AG20443 (cell line): ENCODE measurements at places on chromosomes 5 and 9.

- DNase-seq = peak; percentile 45
Observed at GRCh38 chr5:72468024-72468423, 39.2 kb downstream of the ZNF366 start.

DNA sequence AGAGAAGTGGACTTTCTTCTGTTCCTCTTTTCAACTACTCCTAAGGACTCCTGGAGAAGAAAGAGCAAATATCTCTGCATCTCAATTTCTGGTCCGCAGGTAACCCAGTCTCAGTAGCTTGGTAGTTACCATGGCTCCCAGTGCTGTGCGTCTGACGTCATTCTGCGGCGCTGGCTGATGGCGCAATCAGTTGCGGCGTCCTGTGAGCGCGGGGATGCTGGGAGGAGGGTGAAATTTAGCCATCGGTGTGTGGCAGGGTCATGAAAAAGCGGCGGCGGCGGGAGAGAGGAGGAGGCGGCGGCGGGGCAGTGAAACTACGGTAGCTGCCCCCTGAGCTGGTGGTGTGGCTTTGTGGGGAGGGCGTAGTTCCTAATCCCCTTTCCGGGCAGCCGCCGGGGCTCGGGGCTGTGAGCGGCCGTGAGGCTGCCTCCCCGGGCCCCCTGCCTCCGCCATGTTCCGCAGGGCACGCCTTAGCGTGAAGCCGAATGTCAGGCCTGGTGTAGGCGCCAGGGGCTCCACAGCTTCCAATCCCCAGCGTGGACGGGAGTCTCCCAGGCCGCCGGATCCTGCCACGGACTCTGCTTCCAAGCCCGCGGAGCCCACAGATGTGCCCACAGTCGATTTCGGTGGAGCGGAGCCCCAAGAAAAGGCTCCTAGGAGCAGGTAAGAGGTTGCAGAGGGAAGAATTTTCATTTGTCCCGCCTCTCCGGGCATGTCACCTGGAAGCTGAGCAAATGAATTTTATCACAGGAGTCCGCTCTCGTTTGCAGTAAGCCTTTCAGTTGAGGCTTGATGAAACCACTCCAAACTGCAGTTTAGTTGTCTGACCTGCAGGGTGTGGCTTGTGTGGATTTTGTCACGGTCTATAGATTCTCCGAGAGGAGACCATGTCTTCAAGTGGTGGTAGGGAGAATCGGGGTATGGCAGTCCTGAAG, at the start of gene BDP1:
TSS of gene BDP1 (plus strand) at position 225 of the 935 bp plus-strand sequence. CDS start at position 452, 227 bp downstream.
- peak; percentile 95 for DNase-seq

GRCh38 chr9:2755285-2755684, 38.0 kb downstream of the KCNV2 start:
- DNase-seq = no peak

DNA sequence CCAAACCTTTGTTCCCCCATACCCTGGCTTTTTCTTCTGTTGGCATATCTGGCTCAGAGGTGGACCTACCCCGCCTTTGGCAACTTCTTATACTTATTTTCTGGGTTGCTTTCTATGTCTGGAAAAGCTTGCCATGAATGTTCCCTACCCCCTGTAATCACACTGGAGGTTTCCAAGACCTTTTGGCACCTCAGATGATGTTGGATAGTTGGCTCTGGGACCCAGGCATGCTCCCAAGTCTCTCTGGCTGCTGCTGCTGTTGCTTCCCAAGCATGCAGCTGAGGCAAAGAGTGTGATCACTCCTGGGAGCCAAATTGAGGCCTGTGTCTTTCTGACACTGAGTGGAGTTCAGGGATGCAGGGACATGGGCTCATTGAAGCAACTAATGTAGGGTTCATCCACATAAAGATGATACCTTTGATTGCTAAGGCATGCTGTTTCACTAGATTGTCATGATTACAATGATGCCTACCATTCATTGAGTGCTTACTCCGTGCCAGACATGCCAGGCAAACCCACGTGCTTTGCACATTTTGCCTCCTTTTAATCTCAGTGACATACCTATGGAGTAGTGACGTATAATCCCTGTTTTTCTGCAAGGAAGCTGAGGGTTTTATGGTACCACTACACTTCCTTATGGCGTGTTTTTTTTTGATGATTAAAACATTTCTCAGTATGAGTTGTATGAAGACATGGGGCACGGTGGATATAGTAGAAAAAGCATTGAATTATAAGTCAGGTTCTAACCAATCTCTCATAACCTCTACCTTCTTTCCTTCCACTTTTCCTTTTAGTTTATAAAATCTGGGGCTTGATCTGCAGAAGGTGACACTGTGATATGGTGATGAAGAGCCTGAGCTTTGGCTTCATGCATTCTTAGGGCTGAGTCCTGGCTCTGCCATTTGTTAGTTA, 73.1 kb downstream of the ARHGAP26 start:
- DNase-seq = no peak

DNA sequence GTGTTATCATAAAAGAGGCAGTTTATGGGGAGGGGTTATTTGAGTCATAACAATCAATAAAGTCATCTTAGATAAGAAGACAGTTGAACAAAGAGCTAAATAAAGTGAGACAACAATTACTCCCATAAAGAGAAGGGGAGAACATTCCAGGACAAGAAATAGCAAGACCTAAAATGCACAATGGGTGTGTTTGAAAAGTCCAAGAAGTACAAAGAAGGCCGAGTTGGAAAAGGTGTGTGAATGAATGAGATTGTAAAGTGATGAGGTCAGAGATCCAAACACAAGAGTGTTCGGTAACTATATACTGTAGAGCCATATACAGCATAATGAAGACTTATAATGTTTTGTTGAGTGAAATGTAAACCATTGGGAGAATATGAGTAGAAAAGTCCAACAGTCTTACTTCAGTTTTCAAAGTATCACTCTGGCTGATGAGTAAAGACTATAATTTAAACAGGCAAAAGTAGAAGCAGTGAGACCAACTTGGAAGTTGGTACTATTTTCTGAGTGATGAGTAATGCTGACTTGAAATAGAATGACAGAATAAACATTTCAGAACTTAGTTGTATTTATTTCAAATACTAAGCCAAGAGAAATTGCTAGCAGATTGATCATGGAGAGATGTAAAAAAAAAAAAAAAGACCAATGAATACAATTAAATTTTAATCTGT, 868.7 kb upstream of the CDH9 start:
- no peak for DNase-seq

GRCh38 chr5:86866036-86866435, 248.3 kb downstream of the COX7C start:
- no peak for DNase-seq

DNA sequence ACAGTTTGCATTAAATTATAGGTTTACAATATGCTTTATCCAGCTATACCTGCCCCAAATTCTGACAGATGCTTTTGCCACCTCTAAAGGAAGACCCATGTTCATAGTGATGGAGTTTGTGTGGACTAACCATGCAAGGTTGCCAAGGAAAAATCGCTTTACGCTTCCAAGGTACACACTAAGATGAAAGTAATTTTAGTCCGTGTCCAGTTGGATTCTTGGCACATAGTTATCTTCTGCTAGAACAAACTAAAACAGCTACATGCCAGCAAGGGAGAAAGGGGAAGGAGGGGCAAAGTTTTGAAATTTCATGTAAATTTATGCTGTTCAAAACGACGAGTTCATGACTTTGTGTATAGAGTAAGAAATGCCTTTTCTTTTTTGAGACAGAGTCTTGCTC, 41.0 kb downstream of the FXN start:
- DNase-seq = no peak

DNA sequence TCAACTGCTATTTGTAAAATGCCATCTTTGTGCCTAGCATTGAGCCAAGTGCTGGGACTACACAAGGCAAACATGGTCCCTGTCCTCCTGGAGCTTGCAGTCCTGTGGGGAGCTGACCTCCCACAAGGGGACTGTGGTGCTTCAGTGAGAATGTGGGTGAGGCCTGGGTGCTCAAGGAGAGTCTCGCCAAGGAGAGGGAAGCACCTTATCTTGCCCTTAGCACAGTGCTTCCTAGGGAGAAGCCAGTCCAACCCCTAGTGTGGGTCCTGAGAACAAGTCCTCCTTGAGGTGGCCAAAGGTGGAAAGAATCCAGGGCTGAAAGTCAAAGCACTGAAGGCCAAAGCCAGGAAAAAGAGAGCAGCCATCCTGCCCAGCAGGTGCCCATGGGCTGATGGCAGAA, 31.1 kb upstream of the MVB12B start:
- no peak for DNase-seq

- no peak for DNase-seq
Observed at GRCh38 chr5:24353611-24354010, 291.2 kb downstream of the CDH10 start.

DNA sequence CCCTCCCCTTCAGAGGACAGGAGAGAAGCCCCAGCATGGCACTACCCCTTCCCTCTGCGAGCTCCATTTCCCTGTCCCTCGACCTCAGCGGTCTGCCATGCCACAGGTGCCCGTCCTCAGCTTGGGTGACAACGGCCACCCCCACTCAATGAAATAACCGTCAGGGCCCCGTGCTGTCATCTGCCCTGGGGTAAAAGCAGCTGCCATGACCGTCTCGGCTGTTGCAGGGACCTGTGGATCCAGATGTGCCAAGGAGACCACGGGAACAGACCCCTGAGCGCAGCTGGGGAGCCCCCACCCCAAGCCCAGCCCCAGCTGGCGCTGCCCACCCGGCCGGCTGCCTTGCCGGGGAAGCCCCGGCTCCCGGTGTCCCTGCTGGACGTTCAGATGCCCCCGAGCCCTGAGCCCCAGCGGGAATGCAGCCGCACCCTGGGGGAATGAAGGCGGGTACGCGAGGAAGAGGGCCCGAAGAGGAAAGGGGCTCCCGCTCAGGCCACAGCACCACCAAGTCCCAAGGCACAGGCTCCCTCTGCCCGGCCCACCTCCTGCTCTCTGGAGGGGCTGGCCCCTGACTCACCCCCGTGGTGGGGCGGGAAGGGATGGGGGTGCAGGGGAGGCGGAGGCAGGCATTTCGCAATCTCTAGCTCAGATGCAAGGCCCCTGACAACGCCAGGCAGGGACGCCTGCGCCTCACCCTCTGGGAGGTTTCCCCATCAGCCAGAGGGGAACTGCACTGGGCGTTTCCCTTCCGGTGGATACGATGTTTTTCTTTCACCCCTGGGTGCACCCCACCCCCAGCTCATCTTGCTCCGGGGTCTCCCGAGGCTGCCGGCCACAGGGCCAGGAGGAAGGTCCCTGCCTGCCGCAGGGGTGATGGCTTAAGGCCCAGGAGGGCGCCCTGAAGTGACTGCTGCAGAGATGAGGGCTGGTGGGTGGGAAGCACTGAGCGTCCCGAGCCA, 49.2 kb downstream of the NACC2 start:
- DNase-seq = peak; percentile 88

DNA sequence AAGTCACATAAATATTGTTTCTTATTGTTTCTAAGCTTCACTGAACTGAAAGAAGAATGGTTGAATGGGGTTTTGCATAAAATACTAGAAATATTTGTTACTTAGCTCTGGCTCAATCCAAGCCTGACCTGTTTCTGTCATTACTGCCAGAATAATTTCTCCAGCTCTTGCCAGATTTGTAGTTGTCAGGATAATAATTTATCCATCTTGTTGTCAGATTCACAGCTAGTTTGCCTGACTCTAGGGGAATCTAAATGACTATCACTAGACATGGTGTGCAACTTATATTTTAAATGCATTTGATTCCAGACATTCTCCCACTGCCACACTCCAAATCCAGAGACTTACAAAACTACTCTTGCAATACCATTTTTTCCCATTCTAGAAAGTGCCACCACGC, 422.7 kb downstream of the ZSWIM6 start:
- no peak for DNase-seq

DNA sequence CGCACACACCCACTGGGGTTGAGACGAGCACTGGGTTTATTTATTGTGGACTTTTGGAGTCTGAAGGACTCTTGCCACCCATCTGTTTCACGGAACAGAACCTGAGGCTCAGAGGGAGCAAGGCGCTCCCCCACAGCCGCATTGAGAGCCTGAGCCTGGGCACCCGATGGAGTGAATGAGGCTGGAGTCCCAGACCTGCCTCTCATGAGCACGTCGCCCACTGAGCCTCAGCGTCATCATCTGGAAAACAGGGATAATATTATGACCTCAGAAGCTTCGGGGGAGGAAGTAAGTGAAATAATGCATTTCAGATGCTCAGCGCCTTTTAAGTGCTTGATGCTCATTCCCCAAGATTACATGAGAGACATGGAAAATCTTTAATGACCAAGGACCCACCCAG, 5.5 kb downstream of the NEK6 start:
- no peak for DNase-seq

GRCh38 chr5:82497242-82497641, 219.1 kb upstream of the RPS23 start:
- DNase-seq = no peak

- peak; percentile 47 for DNase-seq
Observed at GRCh38 chr5:10539687-10539998, 24.2 kb upstream of the ANKRD33B start.

DNA sequence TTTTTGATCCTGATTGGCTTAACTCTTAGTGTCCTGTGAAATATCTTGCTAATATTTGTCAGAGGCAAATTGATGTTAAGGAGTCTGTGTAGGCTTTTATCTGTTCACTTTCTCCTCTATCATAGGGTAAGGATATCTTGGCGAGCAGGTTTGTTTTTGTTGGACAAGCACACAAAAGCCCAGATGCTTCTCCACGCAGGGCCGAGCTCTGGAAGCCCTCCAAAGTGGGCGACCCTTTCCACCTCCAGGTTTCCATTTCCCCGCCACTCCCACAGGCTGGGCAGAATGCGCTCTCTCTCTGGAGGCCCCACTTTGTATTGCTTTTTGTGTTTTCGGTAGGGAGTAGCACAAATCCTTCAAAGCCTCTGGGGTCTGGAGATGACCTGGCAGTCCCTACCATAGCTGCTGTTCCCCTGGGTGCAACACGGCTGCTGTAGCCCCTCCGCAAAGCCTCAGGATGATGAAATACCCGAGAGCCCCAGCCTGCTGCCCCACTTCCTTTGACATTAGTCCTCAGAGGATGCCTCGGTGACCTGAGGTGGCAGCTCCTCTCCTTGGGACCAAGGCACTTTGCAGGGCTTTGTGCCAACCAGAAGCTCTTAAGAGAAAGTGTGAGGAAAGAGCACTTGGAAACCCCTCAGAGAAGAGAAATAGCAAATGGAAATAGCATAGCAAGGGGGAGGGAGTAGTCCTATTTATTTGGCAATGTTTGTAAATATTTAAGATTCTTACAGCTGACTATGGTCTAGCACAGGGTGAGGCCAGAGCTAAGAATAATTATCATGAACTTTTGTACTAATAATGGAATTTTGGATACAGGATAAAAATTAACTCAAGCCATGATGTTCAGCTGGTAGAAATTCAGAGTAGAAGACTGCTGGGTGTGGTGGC, 122.8 kb downstream of the ARHGEF28 start:
- DNase-seq = peak; percentile 56

GRCh38 chr5:7186818-7187217, 209.1 kb upstream of the ADCY2 start:
- DNase-seq = no peak

GRCh38 chr9:84207491-84207951, 133.0 kb downstream of the SLC28A3 start:
- peak; percentile 17 for DNase-seq

GRCh38 chr5:44644628-44645027, 164.1 kb upstream of the MRPS30 start:
- no peak for DNase-seq

GRCh38 chr9:16688814-16689213, 181.7 kb downstream of the BNC2 start:
- no peak for DNase-seq

GRCh38 chr5:160643616-160644240, 208.3 kb downstream of the ATP10B start:
- no peak for DNase-seq
